ENCODE measurements at places on chromosomes 4 and X.
A peak's percentile ranks its signal among the peaks of the same experiment; 100 is the strongest.

- DNase-seq = no peak
These were observed 92.0 kb upstream of the EMCN start for GRCh38 chr4:100609810-100610209.

DNA sequence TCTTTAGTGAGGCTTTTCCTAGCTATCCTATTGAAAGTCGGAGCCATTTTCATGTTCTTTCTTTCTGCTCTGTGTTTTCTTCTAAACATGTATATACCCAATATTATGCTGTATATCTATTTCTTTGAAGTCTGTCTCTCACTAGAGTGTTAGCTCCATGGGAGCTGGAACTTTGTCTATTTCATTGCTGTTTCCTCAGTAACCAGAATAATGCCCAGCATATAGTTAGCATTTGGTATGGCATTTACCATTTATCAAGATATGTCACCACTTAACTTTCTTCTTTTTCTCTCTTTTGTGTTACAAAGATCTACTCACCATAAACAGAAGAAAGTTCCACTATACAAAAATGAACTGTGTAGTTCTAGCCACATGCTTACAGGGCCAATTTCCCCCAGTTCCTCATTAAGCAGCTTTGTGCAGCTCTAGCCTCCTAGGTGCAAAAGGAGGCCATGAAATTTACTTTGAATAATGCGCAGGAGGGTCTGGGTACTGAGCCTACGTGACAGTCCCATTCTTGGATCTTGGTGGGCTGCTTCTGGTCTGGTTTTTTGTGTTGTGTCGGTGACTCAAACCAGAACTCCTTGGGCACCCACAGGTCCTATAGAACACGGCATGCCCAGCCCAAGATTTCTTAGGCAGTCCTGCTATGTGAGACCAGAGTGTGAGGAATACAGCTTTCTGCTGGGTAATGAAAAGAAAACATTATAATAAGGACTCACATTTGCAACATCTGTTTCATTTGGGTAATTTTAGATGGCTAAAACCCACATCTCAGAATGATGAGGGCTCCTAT, 302.3 kb upstream of the IGFBP7 start:
- no peak for DNase-seq

GRCh38 chr4:29560452-29560851, 1159.7 kb upstream of the PCDH7 start:
- no peak for DNase-seq

GRCh38 chr4:6548882-6549230, 26.1 kb upstream of the MAN2B2 start:
- no peak for DNase-seq

DNA sequence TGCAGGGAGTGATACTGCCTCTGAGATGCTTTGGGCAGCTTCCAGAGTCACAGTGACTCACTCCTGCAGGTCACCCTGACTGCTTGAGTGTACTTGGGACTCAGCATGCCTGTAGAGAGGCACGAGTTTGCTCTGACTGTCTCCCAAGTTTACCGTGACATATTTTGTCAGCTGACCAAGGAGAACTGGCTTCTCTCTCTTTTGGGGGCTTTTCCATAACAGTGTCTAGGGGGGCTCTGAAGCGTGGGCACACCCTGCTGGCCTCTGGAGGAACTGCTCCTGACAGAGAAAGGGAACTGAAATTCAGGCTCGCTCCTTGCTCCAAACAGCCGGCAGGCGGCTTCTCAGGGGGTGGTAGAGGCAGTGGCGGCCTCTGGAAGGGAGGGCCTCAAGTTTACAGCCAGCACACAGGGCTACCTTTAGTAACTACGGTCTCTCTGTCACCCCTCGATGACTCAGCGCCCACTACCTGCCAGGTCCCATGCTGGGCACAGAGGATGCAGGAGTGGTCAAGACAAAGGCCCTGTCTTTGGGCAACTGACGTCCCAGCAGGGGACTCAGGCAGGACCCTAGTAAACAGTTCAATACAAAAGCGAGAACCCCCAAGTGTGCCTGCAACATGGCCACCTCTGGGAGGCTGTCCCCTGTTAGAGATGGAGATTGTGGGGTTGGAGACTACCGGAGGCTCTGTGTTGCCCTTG, 17.8 kb downstream of the ZNF185 start:
- DNase-seq = no peak

GRCh38 chr4:164731827-164732474, 22.0 kb upstream of the SMIM31 start:
- peak; percentile 28 for DNase-seq

DNA sequence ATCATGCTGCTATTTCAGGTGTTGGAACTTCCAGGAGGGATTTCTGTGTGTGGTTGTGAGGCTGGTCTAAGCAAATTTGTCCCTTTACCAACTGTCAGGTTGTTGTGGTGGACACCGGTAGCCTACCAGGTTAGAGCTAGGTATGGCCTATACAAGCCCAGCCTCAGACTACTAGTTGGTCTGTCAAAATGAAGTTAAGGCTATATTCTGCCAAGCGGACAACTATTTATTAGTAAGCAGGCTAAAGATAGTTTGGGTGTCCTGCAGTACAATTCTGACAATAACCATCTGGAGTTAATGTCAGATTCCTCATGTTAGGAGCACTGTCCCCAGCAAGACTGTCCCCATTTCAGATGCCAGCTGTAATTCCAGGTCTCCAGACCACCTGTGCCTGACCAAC, 13.9 kb upstream of the ENPP6 start:
- DNase-seq = no peak

GRCh38 chr4:34323549-34324320, 1920.6 kb downstream of the ARAP2 start:
- no peak for DNase-seq

DNA sequence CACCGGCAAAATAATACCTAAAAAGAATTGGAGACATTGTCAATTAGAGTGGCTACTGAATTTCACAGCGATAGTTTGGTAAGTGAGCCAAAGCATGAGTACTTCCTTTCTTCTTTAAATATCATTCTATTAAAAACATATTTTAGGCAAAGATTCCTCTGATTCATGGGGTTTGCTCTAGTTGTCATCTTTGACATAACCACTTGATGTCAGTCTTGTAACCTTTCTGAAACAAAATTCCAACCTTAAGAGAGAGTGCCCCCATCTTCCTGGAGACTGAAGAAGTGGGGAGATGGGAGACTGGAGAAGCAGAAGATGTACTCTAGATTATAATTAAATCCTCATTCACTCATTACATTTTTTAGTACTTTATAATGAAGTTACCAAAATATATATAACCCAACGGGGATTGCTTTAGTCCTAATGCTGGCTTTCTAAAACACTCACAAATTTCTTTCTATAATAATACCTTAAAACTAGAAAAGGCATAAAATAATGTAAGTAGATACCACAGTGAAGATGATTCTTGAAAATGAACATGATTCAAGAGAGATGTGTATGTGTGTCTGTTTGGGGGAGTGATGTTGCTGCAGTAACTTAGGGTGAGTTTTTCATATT, 96.4 kb downstream of the EMCN start:
- DNase-seq = peak; percentile 13

- DNase-seq = no peak
These were observed 30.6 kb upstream of the MTM1 start for GRCh38 chrX:150537851-150538250.

- DNase-seq = no peak
These were observed 61.7 kb upstream of the RELL1 start for GRCh38 chr4:37747772-37748330.

DNA sequence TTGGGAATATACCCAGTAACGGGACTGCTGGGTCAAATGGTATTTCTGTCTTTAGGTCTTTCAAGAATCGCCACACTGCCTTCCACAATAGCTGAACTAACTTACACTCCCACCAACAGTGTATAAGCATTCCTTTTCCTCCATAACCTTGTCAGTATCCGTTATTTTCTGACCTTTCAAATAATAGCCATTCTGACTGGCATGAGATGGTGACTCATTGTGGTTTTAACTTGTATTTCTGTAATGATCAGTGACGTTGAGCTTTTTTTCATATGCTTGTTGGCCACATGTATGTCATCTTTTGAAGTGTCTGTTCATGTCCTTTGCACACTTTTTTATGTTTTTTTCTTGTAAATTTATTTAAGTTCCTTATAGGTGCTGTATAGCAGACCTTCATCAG, 81.2 kb downstream of the ADAM29 start:
- DNase-seq = no peak
